ENCODE measurements at places on chromosomes 6 and 20.

- DNase-seq = no peak
Observed at GRCh38 chr6:30319146-30319835, 7.4 kb upstream of the TRIM39 start.

DNA sequence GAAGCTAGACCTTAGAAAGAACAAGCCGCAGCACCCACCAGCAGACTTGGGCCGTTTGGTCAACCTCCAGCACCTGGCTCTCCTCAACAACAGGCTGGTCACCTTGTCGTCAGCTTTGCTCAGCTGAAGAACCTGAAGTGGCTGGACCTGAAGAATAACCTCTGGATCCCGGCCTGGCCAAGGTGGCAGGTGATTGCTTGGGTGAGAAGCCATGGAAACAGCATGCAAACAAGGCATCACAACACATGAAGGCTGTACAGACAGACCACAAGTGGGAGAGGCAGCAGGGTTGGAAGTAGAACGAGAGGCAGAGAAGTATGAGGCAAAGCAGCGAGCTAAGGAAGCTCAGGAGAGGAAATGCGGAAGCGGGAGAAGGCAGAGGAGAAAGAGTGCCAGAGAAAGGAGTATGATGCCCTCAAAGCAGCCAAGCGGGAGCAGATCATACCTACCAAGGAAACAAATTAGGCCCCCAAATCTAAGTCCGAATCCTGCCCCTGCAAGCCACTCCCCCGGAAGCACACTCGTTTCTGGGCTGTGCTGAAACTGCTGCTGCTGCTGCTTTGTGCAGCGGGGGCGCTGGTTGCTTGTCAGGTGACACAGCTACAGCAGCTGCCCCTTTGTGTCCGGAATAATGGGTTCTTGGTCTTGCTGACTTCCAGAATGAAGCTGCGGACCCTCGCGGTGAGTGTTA, 121.6 kb upstream of the LGSN start:
- DNase-seq = no peak

DNA sequence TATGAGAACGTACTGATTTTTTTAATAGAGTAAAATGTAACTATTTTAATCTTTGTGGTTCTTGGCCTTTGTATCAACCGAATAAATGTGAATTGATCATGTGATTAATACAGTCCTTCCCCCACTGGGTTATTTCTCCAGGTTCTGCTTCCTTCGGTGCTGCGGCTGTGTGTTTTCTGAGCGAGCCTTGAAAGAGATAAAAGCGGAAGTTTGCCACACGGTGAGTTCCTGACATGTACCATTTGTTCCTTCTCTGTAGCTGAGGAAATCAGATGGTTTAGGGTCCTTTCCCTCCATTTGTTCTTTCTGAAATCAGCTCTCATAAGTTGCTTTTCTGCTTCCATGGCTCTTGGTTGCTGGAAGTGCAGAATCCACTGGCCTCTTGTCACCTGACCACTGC, 15.5 kb downstream of the RTF2 start:
- no peak for DNase-seq

DNA sequence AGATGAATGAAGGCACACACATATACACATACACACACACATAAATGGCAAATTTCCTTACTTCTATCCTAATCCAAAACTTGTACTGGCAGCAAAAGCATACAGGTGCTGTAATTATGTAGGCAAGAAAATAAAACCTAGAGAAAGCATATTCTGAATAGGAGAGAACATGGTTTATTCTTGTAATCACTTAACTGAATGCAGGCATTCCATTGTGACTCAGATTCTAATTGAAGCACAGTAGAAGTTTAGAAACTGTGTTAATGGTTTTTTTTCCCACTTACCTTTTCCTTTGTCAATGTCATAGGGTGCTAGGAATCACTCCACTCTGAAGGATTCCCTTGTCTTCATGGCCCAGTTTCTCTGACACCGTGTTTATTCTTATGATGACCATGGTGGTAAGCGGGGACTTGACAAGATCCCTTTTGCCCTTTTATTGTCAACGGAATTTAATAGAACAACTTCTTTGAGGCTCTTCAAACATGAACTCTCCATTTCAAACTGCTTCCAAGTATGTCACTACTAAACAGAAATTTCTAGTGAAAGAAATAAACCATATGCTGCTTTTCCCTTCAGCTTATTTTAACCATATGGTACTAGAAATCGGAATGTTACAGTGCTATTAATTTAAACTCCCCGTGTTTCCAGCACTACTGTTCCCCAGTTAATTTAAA, 164.2 kb downstream of the OGFRL1 start:
- DNase-seq = no peak

- no peak for DNase-seq
Observed at GRCh38 chr20:24732076-24732475, 217.0 kb upstream of the CST7 start.

DNA sequence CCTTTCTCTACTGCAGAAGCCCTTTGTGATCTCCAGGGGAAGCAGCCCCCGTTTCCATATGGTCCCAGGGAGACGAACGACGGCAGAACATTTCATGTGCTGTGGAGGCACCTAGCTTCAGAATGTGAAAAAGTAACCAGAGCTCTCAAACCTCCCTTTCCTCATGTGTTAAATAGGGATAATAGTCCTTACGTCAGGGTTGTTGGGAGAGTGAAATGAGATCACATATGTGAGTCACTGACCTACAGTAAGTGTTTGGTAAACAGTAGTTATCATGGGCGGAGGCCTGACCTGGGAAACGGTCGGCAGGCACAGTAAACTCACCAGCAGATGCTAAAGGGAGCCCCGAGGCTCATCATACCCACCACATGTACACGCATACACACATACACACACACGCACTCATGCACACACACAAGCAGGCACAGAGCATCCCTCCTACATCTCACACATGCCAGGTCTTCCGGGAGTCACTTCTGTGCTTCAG, 89.7 kb downstream of the LY86 start:
- no peak for DNase-seq

GRCh38 chr6:105077596-105078385, 102.0 kb downstream of the POPDC3 start:
- no peak for DNase-seq

DNA sequence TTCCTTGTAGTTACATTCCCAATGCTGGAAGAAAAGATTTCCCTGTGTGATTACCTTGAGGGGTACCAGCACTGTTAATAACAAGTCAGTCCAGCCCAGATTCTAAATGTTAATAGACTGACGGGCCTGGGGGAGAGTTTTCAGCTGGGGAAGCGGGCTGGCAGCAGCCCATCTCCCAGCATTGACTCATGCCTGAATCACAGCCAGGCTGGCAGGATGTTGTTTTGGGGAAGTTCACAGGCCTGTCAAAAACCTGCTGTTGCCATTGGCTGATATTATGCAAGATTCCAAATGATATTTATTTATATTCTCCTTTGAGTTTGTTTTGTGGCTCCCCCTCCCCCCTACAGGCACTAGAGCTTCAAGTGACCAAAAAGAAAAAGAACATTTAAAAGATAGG, 213.9 kb upstream of the CNR1 start:
- DNase-seq = no peak

DNA sequence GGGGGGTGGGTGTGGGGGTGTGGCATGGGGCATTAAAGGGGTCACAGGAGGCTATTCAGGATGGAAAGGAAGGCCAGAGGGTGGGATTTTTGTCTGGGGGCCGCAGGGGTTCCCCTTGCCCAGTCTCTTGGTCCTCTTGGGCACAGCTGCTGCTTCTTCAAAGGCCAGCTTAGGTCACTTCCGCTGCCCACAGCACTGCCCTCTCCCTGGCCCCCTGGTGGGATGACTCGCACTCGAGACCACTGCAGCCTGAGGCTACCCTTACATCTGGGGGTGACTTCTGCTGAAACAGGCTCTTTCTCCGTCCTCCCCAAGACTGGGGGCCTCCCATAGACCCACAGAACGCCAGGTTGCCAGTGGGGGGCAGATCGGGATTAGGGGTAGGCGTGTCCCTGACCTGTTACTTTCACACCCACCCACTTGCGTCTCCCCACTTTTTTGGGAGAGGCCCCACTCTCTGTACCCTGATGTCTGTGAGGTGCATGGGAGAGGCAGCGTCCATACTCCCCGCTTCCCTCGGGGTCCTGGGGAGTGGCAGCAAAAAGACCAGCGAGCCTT, 1.3 kb downstream of the LKAAEAR1 start:
- no peak for DNase-seq

Measured in naive thymus-derived CD8-positive, alpha-beta T cell (primary cell).